ENCODE measurements at places on chromosomes 3 and 15.

DNA sequence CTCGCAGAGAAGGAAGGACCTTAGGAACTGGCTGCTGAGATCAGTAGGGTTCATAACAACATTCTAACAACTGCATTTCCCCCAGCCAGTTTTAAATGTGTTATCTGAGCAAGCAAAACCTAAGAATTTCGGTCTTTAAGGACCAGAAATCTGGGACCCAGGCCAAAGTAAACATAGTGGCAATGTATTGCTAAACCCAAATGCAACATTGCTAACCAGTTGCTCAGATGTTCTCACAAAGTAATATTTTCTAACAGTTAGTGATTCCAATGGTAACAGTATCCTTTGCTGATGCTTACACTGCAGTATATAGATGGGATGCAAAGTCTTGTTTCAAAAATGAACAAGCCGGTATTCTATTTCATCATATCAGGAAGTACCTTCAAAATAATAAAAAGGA lies 254.3 kb downstream of the RYR3 start:
- no peak for DNase-seq

GRCh38 chr3:65901226-65901625 lies 137.5 kb downstream of the MAGI1 start:
- no peak for DNase-seq

GRCh38 chr3:109927161-109927560 lies 589.8 kb upstream of the DPPA4 start:
- peak; percentile 73 for DNase-seq

- DNase-seq: no peak
Measured at GRCh38 chr3:47533481-47533880, 20.0 kb upstream of the ELP6 start.

- DNase-seq: no peak
Measured at GRCh38 chr3:183541235-183541655, 14.3 kb downstream of the KLHL6 start.
